ENCODE measurements at places on chromosomes 1 and 21.
A peak's percentile ranks its signal among the peaks of the same experiment; 100 is the strongest.

DNA sequence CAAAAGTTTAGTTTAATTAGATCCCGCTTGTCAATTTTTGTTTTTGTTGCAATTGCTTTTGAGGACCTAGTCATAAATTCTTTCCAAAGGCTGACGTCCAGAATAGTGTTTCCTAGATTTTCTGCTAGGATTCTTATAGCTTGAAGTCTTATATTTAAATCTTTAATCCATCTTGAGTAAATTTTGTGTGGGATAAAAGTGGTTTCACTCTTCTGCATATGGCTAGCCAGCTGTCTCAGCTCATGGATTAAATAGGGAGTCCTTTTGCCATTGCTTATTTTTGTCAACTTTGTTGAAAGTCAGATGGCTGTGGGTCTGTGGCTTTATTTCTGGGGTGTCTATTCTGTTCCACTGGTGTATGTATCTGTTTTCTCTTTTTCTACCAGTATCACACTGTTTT, 801.3 kb upstream of the ADGRL4 start:
- no peak overlapping the region for H3K4me3 ChIP-seq
- H3K27ac ChIP-seq: no peak overlapping the region
- peaks cover 11% of the 10 kb centered on the region for H3K4me1 ChIP-seq

GRCh38 chr1:104733866-104734265, 984.2 kb downstream of the AMY1C start:
- DNase-seq: no peak
- H3K4me3 ChIP-seq: no peak overlapping the region
- H3K36me3 ChIP-seq: no peaks in the 10 kb centered on the region
- no peak overlapping the region for H3K27ac ChIP-seq
- 0 out of 2 replicates have a peak, but pooled peaks cover 4% of the 10 kb centered on the region for H3K27me3 ChIP-seq
- no peaks in the 10 kb centered on the region for H3K4me1 ChIP-seq

DNA sequence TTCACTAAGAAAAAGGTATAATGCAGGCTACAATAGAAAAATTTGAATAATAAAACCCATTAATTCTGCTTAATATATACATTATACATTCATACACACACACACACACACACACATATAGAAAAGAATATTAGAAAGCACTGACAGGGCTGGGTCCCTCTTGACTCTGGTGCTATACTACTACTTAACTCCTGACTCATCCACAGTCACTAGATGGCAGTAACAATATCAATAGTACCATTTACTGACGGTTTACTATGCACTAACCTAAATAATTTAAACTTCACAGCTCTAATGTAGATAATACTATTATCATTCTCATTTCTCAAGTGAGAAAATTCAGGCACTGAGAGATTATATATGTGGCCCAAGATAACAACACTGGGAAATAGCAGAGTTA, 87.5 kb downstream of the COP1 start:
- no peaks in the 10 kb centered on the region for H3K36me3 ChIP-seq
- H3K27ac ChIP-seq: no peak overlapping the region
- H3K4me3 ChIP-seq: no peak overlapping the region
- DNase-seq: peak; percentile 33
- H3K27me3 ChIP-seq: no peaks in the 10 kb centered on the region
- no peaks in the 10 kb centered on the region for H3K4me1 ChIP-seq

DNA sequence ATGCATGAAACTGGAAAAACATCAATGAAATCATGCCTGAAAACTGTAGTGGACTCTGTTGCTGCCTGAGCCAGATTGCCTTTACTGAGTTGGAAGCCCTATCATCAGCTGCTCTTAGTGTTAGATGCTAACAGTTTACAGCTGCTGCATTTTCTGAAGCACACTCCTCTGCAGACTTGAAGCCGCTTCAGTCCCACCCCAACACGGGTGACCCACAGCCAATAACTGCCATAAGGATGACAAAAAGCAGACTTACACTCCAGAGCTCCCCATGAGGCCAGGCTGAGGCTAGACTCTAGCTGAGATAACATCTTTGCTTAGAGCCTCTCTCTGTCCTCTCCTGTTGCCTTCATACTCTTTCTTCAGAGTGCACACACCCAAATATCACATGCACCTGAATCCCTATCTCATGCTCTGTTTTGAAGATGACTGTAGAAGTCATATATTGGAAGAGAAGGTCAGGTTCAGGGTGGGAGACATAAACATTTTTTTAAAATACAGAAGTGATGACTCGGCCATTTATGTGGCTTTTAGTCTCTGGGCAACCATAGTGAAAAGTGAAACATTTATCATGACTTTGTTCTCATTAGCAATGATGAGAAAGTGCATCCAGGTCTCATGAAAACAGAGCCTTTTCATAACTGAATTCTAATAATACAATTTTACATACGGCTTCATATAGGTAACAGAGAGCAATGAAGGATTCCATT, 161.0 kb downstream of the KCNK2 start:
- H3K4me3 ChIP-seq: no peak overlapping the region
- no peak for DNase-seq
- no peaks in the 10 kb centered on the region for H3K36me3 ChIP-seq
- H3K4me1 ChIP-seq: no peaks in the 10 kb centered on the region
- no peaks in the 10 kb centered on the region for H3K27me3 ChIP-seq
- H3K27ac ChIP-seq: no peak overlapping the region

GRCh38 chr1:29711582-29712283, 475.4 kb downstream of the PTPRU start:
- H3K27me3 ChIP-seq: no peaks in the 10 kb centered on the region
- peak overlapping the region; percentile 81 for H3K27ac ChIP-seq
- no peak overlapping the region for H3K4me3 ChIP-seq
- H3K4me1 ChIP-seq: peaks cover 52% of the 10 kb centered on the region

- no peaks in the 10 kb centered on the region for H3K36me3 ChIP-seq
- peak; percentile 97 for DNase-seq
- peak overlapping the region; percentile 50 for H3K4me3 ChIP-seq
- H3K27me3 ChIP-seq: no peaks in the 10 kb centered on the region
Measured at GRCh38 chr1:217274927-217275654, 355.8 kb downstream of the GPATCH2 start.

DNA sequence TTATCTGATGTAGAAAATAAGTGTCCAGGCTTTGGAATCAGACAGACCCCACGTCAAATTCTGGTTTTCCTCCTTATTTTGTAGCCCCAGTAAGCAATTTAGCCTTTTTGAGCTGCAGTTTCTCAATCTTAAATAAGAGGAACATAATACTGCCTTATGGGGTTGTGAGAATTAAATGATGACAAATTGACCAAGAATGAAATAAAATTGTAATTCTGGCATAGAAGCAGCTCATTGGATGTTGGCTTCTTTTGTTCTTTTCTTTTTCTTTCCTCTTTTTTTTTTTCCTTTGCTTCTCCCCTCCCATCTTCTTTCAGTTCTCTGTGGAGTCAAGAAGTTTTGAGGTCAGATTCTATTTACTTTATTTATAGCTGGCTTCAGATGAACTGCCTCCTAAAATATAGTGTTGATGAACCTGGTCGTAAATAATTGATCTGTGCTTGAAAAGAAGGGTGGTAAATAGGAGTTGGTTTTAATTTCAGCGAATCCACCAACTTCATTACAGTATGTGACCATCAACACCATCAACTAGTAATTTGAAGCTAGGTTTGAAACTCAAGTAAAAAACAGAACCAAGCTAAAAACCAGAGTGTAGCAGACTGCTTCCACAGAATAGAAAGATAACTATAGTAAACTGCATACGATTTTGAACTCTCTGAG, 81.1 kb downstream of the CACHD1 start:
- no peaks in the 10 kb centered on the region for H3K27me3 ChIP-seq
- no peak for DNase-seq
- no peaks in the 10 kb centered on the region for H3K36me3 ChIP-seq
- H3K4me1 ChIP-seq: no peaks in the 10 kb centered on the region
- no peak overlapping the region for H3K4me3 ChIP-seq

DNA sequence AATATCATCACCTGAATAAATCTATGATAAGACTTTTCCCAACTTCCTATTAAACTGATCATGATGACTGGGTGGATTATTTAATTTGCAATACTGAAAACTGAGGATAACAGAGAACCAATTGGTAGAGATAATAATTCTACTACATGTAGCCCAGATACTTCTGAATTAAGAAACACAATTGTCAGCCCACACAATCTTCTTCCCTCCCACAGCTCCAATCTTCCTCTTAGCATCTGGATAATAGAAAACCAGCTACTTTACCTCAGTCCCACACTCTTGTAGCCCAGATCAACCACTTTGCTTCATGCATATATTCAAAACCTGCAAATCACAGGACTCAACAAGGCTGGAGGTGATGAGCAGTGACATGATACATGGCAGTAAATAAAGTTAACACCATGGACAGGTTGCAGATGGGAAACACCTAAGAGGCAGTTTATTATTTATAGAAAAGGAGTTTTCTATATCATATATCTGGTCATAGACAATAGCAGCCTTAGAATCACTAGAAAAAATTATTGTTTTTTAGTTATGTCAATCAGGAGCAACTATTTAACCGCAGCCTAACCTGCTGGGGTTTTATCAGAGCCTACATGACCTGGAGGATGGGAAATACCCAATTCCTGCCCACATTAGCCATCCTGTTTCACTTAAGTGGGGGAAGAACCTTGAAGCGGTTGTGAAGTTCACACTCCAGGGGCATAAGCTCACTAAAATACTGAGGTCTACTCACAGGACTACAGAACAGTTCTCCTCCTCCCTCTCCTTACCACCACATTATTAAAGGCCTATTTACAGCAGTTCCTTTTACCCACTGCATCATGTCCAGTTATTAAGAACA, 16.7 kb downstream of the FRRS1 start:
- H3K27ac ChIP-seq: no peak overlapping the region
- H3K4me3 ChIP-seq: no peak overlapping the region
- peaks cover 3% of the 10 kb centered on the region for H3K36me3 ChIP-seq
- no peaks in the 10 kb centered on the region for H3K27me3 ChIP-seq
- H3K4me1 ChIP-seq: peaks cover 11% of the 10 kb centered on the region

- H3K27me3 ChIP-seq: no peaks in the 10 kb centered on the region
- no peak overlapping the region for H3K27ac ChIP-seq
- H3K36me3 ChIP-seq: no peaks in the 10 kb centered on the region
- peak; percentile 12 for DNase-seq
Measured at GRCh38 chr1:25878690-25879089, 3.2 kb upstream of the PAQR7 start.

DNA sequence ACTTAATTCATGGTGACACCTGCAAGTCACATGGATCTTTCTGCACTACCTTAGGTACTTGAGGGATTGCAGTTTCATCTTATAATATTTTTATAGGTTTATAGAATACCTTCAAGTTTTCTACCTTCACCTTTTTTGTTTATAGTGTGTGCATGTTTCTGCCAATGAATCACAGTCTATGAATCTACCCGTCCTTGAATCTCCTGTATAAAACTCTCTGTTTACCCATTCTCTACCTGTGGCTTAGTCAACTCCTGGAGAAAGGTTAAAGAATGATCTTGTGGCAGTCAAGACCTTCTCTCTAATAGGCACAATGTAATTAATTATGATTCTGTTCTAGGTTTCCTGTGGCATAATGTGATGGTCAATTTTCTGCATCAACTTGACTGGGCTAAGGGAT, 3.2 kb upstream of the GSTM2 start:
- H3K4me1 ChIP-seq: peaks cover 28% of the 10 kb centered on the region
- peak overlapping the region; percentile 45 for H3K27ac ChIP-seq
- DNase-seq: peak; percentile 60
- no peaks in the 10 kb centered on the region for H3K36me3 ChIP-seq

DNA sequence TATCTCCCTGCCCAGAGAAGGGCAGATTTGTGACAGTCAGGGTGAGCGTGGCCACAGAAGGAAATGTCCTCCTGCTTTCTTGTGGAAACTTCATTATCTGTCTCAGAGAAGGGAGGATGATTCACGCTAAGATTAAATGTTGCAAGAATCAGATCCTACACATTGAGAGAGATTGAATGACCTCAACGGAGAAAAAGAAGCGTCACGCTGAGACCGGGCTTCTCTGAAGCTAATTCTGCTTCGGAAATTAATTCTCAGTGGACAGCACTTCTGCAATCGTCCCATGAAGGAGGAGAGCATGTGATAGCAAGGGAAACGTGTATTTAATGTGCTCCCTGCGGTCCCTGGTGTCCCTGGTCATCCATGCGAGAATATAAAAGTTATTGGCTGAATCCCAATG, 19.8 kb upstream of the C1orf21 start:
- no peaks in the 10 kb centered on the region for H3K27me3 ChIP-seq
- no peak for DNase-seq
- H3K4me1 ChIP-seq: no peaks in the 10 kb centered on the region
- no peak overlapping the region for H3K27ac ChIP-seq
- no peak overlapping the region for H3K4me3 ChIP-seq

- peak overlapping the region; percentile 38 for H3K27ac ChIP-seq
- H3K4me1 ChIP-seq: peaks cover 17% of the 10 kb centered on the region
Measured at GRCh38 chr1:12587981-12588640, 29.9 kb downstream of the DHRS3 start.

DNA sequence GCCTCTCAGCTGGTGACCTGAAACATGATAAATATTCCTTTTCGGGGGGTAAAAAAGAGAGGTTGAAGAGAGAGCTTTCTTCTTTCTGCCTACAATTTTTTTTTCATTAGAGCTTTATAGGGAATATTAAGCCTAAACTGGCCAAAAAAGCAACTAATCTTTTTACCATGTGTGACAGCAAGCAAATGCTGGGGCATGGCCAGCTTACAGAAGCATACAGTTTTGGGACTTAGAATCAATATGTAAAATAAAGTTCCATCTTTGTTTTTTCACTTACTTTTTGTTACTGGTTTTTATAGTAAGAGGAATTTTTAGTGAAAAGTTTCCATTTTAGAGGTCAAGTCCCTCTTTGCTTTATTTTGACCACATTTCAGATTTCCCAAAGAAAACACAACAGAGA, 301.2 kb upstream of the DEPDC1 start:
- H3K4me1 ChIP-seq: no peaks in the 10 kb centered on the region
- no peaks in the 10 kb centered on the region for H3K36me3 ChIP-seq
- no peak for DNase-seq
- H3K4me3 ChIP-seq: no peak overlapping the region

DNA sequence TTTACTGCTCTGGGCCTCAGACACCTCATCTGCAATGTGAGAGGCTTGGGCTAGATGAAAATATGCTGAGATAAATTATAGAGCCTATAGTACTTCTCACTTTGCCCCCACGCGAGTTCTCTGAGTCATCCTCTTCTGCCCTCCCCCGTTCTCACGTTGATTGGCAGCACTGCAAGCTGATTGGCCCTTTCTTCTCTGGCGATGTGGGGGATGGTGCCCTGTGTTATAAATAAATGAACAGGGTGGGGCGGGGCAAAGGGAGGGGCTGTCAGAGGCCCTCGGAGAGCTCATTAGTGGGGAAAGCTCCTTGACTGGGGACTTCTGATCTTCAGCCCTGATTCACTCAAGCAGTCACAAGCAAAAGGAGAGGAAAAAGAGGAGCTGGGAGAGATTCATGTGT, 64.3 kb upstream of the ZC3H12A start:
- no peaks in the 10 kb centered on the region for H3K4me1 ChIP-seq
- no peak overlapping the region for H3K4me3 ChIP-seq
- DNase-seq: no peak
- H3K36me3 ChIP-seq: no peaks in the 10 kb centered on the region
- H3K27me3 ChIP-seq: peaks cover 27% of the 10 kb centered on the region

GRCh38 chr1:180080439-180080838, 74.2 kb upstream of the QSOX1 start:
- no peak overlapping the region for H3K4me3 ChIP-seq
- peak; percentile 82 for DNase-seq
- peaks cover 26% of the 10 kb centered on the region for H3K4me1 ChIP-seq

All from PC-3 (cell line).